ENCODE measurements at places on chromosomes 7 and 10.
A peak's percentile ranks its signal among the peaks of the same experiment; 100 is the strongest.

DNA sequence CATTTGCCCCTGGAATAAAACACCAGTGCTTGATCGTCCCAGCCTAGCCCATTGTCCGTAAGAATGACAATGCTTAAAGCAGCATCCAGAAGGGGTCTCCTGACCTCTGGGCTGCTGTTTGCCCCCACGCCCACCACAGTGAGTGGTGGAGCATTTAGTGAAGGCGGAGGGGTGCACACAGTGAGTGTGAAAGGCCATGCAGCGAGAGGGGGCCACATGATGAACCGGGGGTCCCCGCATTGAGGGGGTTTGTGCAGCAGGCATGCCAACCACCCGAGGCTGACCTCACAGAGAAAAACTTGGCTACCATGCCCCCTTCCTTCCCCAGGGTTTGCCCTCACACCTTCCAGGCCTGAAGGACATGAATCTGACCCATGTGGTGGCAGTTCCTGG lies 28.4 kb downstream of the CPXM2 start:
- no peak for DNase-seq

- DNase-seq: no peak
These were observed 55.9 kb upstream of the CAV2 start for GRCh38 chr7:116443646-116444045.

- DNase-seq: peak; percentile 37
These were observed 14.6 kb downstream of the CHST12 start for GRCh38 chr7:2417981-2418481.

GRCh38 chr10:90966146-90966545 lies 45.3 kb upstream of the ANKRD1 start:
- no peak for DNase-seq

DNA sequence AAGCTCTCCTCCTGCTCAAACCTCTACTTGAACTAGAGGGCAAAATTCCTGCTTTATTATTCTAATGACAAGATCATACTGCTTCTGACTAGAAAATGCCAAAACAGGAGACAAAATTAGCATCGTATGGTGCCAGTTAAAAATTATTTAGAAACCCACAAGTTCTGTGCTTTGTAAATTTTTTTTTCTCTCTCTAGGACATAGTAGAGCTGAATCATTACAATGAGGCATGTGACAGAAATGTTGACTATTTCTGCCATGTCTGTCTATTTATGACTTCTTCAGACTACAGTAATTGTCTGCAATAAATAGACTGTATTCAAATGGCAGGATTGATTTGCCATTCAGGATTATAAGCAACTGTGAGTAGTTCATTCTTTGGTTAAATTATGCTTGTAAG lies 335.8 kb downstream of the PRPF18 start:
- no peak for DNase-seq

DNA sequence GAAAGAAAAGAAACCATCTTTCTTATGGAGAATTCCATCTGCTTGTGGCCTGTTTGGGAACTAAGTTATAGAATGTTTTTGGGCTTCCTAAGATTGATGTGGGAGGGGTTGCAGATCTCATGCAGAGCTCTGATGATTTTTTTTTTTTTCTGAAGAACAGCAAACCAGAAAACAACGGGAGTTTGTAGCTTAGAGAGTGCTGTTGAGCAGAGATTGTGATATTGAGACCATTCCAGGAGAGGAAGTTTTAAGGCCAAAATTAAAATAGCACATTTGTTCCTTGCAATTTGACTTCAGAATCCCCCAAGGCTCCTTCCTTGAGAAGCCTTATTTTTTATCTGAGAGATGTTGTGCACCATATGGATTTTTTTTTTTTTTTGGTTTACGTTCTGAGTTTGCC lies 159.5 kb upstream of the NRP1 start:
- DNase-seq: no peak

DNA sequence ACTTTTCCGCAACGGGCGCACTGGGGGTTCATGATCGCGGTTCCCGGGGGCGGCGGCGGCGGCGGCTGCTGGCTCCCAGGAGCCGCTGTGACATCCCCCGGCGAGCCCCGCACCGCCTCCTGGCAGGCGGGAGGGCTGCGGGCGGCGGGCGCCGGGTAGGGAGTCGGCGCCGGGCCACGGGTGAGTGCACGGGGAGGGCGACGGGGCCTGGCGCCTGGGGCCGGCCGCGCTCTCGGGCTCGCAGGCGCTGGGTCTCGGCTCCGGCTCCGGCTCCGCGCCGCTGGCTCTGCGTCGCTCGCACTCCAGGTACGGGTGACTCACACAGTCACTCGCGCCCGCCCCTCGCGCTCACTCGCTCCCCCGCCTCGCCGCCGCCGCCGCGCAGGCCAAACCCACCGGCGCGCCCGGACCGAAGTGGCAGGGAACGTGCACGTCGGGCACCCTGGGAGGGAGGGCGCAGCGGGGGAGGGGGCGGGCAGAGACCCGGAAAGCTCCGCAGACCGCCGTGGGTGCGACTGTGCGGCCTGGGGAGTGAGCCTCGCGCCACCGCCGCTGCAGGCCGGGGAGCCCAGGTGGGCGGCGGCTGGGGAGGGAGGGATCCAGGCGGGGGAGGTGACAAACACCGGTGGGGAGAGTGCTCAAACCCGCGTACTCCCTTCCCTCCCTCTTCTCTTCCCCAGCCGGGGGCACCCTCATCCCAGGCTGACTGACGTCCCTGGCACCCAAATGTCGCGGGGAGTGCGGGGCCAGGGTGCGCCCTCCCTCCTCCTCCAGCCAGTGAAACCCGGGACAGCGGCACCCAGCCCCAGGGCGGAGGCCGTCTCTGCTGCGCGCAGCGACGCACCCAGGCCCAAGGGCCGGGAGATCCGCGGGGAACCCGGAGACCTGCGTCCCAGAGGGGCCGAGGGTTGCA lies 276.9 kb upstream of the NEBL start:
- DNase-seq: peak; percentile 82

DNA sequence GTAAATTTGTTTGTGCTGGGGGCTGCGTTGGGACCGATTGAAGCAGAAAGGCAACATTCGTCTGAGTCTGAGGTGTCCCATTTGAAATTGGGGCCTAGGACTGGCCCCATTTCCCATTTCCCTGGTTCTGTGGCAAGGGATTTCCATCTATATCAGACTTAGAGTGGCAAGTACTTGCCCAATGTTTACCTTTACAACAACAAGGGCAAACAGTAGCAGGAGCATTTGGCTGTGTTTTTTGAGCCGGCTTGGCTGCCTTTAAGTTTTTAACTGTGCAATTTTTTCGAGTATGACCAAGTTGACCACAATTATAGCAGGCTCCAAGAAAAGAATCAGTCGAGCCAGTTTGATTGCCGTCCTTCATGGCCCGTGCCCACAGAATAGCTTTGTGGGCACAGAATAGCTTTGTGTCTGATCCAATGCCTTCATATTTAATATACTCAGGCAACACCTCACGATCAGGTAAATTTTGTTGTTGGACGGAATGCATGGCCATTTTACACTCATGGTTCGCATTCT lies 4.7 kb upstream of the CYP17A1 start:
- DNase-seq: no peak

- DNase-seq: no peak
These were observed 46.0 kb upstream of the TRIM8 start for GRCh38 chr10:102598243-102598642.

DNA sequence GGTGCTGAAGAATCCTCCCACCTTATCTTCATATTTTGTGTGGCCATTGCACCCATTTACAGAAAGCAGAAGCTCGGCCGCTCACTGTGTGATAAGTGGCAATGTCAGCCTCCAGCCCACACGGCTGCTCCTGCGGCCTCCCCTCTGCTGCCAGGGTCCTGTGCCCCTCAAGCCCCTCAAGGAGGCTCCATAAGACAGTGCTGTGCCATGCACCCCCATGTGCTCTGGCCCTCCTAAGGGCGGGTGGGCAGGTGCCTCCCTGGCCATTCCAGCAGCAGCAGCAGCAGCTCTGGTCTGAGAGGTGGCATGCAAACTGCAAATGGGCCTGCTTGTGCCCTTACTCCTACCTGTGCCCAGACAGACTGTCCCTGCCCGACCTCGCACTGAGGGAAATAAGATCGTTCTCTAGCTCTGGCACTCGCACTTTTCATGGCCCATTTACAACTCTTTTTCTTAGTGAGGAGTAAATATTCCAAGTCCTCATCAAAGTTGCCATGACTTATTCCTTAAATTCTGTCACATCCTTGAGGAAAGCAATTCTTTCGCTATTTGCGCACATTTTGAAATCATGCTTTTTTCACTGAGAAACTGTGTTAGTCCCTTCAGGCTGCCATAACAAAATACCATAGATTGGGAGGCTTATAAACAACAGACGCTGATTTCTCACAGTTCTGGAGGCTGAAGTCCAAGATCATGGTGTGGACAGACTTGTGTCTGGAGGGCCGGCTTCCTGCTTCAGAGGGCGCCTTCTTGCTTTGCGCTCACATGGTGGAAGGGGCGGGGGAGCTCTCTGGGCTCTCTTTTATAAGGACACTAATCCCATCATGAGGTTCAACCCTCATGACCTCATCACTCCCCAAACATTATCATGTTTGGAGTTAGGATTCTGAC lies 187.8 kb downstream of the COBL start:
- DNase-seq: no peak

GRCh38 chr7:84675633-84676034 lies 481.0 kb upstream of the SEMA3A start:
- no peak for DNase-seq

DNA sequence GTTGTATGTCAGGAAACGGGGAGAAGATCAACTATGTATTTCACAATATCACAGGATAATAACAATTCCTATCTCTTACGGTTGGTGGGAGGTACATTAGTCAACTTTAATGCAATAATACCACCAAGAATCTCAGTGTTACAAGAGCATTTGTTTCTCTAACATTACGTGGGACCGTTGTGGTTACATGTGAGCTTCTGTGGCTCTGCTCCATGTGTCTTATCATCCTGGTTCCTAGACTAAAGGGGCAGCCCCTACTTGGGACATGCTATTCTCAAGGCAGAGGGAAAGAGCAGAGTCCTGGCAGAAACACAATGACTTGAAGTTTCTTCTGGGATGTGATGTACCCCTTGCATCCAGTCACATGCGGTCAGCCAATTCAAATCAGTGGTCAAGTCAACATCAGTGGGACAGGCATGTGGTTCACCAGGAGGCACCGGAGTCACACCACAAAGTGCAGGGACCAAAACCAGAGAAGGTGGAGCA lies 2.5 kb upstream of the ZNF22 start:
- peak; percentile 48 for DNase-seq

GRCh38 chr7:150737265-150738055 lies at the start of gene GIMAP5:
Gene GIMAP5 (plus strand): TSS chr7:150737418. CDS start chr7:150740885, 3,467 bp downstream.
- no peak for DNase-seq

GRCh38 chr7:22627136-22627535 lies 99.9 kb upstream of the IL6 start:
- no peak for DNase-seq

- DNase-seq: no peak
These were observed 23.9 kb upstream of the AP5Z1 start for GRCh38 chr7:4751398-4751947.

DNA sequence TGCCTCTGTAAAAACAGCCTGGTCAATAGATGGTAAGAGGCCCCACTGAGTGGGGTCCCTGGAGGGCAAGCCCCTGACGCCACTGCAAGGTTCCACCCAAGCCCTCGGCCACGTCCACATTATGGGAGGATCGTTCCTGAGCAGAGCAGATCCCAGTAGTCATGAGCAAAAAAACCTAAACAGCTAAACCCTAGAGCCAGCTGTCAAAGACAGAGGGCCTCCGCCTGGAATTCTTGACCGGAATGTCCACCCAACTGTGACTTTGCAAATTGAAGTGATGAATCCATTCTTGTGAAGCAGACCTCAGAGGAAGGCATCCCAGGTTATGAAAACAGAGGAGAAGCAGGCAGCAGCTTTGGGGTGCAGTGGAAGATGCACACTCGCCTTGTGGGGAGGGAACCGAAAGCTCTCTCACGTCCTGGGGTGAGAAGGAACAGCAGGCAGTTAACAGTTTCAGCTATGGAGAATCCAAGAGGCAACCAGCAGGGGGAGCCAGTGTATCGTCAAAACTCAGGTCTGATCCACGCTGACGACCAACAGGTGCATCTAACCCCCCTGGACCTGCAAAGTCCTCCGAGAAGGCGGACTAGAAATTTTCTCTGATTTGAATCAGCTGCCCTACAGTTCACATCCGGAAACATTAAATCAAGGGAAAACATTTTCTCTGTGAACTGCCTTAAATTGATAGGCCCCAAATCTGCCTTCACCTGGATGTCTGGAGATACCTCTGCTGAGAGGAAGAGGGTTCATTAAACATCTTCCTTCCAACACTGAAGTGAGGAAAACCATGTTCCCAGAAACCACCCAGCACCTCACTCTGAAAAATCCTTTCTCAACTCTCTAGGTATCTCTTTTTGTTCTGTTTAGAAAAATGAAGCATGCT lies 139.1 kb upstream of the PFKP start:
- peak; percentile 11 for DNase-seq

DNA sequence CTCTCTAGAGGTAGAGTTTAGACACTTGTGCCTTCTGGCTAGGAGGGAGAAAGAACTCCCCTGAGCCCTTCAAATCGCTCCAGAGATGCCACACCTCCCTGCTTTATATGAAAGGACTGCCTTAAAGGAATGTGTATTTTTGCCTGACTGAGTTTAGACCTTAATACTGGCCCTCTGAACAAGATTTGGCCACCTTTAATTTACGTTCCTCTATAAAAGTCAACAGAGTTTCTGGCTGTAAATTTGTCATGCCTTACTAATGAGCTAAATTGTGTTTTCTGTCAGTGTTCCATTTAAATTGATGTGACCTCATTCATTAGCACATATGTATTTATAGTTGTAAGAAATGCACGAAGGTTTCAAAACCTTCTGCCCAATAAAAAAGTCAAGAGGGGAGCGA lies 48.0 kb downstream of the SEMA3C start:
- no peak for DNase-seq

- DNase-seq: no peak
These were observed 541.4 kb downstream of the TCERG1L start for GRCh38 chr10:130770018-130770630.

DNA sequence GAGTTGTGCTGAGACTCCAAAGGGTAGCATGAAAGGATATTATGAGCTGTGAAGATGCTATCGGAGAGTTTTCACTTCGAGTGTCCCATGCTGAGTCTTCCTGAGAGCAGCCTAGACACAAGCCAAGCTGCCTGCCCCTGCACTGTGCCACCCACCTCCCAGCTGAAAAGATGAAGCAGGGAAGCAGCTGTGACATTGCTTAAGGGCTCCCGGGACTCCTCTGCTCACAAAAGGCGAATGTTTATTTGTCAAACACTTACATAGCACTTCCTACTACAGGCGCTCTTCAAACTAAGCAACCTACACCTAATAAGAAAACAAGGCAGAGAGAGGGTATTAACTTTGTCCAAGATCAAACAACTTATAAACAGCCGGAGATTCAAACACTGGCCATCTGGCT lies 95.6 kb downstream of the OSBPL3 start:
- no peak for DNase-seq

GRCh38 chr10:727162-727790 lies 37.8 kb upstream of the DIP2C start:
- no peak for DNase-seq
